IMR-90 (cell line): ENCODE measurements at places on chromosomes 2 and 18. TPM values are rescaled to one million over a fixed set of nuclear protein-coding genes. Genes with fewer than 3 reads are reported as not detected.

Gene HIBCH
- total RNA-seq: 8.8 and 15.6 TPM in 2 replicates

Gene UPP2
- total RNA-seq: not detected in 2 replicates

Gene MYOM1
- under 0.01 TPM in 2 replicates for total RNA-seq

Gene NT5DC4
- not detected in 2 replicates for total RNA-seq

Gene STARD6
- 0.28 TPM in 1 of 2 replicates, not detected in the other for total RNA-seq

Gene CD302
- 3.8 and 6.1 TPM in 2 replicates for total RNA-seq

Gene ABHD1
- total RNA-seq: not detected in 2 replicates

Gene IL1F10
- total RNA-seq: not detected in 2 replicates

Gene PLEKHM3
- 8.6 and 11.3 TPM in 2 replicates for total RNA-seq

Gene ONECUT2
- total RNA-seq: under 0.01 TPM in 2 replicates

Gene SMYD1
- not detected in 2 replicates for total RNA-seq

Gene RASGRP3
- 2.5 and 3.0 TPM in 2 replicates for total RNA-seq

Gene SPP2
- total RNA-seq: not detected in 2 replicates

Gene RESP18
- not detected in 2 replicates for total RNA-seq

Gene DSC2
- not detected in 2 replicates for total RNA-seq

Gene CNGA3
- total RNA-seq: under 0.01 TPM in 1 of 2 replicates, not detected in the other

GRCh38 chr2:199757233-199757870 lies 93.6 kb downstream of the FTCDNL1 start:
- DNase-seq: no peak

- no peak for DNase-seq
These were observed 52.3 kb upstream of the RALBP1 start for GRCh38 chr18:9422816-9423519.

DNA sequence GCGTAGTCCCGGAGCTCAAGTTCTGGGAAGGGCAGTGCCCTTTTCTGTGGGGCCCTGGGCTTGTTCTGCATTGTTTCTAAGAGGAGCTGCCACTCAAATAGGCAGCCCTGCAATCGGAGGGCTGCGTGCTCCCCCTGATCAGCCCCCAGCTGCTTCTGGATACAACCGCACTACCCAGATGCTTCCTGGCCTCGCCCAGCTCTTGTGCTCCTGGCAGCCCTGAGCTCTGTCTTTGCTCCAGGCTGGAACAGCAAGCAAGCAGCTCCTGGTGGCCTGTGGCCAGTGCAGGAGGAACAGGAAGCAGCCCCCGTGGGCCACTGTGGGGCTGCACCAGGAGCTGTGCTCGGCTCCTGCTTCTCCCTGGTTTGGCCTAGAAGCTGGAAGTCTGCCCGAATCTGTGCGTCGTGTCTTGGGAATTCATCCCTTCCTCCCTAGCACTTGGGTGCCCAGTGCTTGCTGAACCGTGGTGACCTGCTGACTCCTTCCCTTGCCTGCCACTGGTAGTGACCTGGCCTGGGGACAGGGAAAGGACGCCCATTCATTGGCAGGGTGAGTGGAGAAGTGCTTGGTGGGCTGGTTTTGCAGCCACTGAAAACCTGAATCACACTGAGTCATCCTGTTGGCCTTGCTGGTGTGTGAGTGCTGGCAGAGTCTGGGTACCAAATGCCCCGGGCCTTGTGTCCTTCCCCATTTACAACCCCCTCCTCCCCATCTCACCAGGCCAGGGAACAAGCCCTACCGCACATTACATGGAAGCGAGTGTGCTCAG lies 27.3 kb upstream of the NTSR2 start:
- peak; percentile 71 for DNase-seq

DNA sequence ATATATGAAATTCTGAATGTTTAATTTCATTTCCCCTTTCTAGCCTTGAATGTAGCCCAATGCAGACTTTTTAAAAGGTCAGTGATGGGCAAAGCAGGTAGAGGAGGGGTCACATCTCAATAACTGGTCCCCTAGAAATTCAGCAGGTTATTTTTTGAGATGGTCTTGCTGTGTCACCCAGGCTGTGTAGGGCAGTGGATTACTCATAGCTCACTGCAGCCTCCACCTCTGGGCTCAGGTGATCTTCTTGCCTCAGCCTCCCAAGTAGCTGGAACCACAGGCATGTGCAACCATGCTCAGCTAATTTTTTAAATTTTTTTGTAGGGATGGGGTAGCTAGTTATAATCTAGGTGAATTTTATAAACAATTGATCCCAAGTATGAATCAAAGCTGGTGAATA lies 8.8 kb downstream of the IAH1 start:
- no peak for DNase-seq

DNA sequence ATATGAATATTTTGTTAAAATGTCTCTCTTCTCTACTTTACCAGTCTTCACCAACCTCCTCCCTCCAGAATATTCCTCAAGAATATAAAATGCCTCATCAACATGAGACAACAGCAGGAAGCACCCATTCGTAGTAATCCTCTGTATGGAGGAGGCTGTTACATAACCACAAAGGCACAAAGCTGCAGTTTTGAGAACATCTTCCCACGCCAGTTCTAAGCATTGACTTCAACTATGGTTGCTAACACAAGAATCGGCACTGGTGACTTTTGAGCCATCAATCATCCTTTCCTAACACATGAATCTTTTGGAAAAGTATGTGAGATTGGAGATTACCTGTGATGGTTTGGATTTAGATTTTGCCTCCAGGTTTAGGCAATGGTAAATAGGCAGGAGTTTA lies 54.9 kb upstream of the CYP1B1 start:
- no peak for DNase-seq

DNA sequence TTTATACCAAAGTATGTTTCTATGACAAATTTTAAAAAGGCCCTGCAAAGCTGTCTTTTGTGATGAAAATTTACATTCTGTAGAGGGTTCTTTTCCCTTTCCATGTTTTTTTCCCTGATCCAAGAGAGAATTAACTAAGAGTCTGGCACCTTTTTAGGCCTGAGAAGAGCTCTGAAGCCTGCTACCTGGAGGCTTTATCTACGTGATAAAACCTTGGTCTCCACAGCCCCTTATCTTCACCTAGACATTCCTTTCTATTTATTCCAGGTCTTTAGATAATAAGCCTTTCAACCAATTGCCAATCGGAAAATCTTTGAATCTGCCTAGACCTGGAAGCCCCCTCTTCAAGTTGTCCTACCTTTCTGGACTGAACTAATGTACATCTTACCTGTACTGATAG lies 774.1 kb upstream of the LRRTM1 start:
- no peak for DNase-seq

DNA sequence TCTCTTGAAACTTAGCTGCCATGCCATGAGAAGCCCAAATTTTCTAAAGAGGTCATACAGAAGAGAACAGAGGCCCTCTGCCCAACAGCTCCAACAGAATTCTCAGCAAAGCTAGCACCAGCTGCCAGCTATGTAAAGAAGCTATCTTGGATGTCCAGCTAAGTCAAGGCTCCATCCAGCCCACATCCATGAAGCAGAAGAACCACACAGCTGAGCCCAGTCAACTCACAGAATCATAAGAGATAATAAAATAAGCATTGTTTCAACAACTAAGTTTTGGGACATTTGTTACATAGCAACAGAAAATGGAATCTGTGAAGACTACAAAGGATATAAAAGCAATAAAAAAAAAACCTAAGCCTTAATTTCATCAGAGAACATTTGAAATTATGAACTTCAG lies 434.3 kb downstream of the TXNL1 start:
- DNase-seq: no peak

DNA sequence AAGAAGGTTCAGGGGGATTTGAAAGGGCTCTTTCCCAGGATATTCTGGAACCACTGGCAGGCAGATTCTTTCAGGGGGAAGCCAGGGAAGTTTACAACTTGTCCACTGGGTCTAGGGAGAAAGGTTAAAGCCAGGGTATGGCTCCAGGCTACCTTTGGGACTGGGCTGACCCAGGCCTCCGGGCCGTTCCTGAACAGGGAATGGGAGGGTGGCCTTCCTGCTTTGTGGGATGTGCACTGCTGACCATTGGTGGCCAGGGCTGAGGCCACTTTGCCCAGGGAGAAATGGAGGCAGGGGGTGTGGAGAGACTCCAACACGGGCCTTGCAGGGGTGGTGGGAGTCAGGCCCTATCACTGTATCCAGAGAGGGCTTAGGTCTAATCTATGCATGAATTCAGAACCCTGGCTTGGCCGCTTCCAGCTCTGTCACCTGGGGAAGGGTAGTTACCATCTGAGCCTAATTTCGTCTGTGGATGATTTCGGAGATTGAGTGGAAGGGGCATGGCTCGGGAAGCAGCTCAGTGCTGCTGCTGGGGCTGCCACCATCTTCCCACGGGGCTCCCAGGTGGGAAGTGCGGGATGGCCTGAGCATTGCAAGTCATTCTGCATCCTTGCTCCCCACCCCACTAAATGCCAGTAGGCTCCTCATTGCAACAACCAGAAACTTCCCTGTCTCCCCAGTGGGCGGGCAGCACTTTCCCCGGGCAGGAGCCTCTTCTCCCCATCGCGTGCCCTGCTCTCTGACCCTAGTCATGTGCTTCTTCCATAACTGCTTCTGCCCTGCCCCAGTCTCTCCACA lies 57.1 kb upstream of the OTOF start:
- DNase-seq: no peak

GRCh38 chr2:181234487-181234891 lies 222.7 kb upstream of the ITGA4 start:
- DNase-seq: no peak

- no peak for DNase-seq
These were observed 31.0 kb upstream of the FMNL2 start for GRCh38 chr2:152303951-152304350.

- peak; percentile 44 for DNase-seq
These were observed 23.0 kb downstream of the ERMN start for GRCh38 chr2:157302492-157303099.

DNA sequence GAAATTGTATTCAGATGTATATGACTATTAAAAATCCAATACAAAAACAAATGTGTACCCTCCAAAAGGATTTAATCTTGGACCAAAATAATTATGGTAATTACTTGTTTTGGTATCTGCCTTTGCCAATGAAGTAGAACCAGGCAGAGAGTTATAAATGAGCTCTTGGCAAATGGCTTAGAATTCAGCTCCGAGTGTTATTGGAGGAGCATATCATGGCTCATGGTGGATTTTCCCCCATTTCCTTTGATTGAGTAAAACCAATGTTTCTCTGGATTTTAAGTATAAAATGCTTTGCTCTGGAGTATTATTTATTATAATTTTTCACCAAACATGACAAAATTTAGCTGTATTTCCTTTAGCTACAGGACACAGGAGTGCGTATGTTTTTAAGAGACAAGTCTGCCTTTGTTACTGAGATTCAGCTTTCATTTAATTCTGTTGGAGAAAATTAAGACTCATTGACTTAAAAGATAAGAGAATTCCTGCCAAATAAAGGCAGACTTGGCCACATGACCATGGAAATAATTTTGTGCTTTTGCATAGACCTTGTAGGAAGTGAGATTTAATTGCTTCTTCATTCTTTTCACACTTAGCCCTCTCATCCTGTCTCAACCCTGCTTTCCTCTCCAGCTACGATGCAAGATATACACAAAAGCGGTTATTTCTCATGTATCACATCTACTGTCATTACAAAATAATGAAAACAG lies 281.0 kb upstream of the SOX11 start:
- DNase-seq: no peak

GRCh38 chr2:1571477-1572417 lies 158.5 kb downstream of the TPO start:
- DNase-seq: no peak

- DNase-seq: no peak
These were observed 14.0 kb downstream of the DNAH7 start for GRCh38 chr2:196054631-196055030.

- no peak for DNase-seq
These were observed 687.3 kb downstream of the NRXN1 start for GRCh38 chr2:50344509-50345106.

GRCh38 chr18:79365701-79366100 lies 30.0 kb upstream of the NFATC1 start:
- DNase-seq: peak; percentile 58

GRCh38 chr2:234130777-234131181 lies 80.3 kb downstream of the SPP2 start:
- DNase-seq: no peak

DNA sequence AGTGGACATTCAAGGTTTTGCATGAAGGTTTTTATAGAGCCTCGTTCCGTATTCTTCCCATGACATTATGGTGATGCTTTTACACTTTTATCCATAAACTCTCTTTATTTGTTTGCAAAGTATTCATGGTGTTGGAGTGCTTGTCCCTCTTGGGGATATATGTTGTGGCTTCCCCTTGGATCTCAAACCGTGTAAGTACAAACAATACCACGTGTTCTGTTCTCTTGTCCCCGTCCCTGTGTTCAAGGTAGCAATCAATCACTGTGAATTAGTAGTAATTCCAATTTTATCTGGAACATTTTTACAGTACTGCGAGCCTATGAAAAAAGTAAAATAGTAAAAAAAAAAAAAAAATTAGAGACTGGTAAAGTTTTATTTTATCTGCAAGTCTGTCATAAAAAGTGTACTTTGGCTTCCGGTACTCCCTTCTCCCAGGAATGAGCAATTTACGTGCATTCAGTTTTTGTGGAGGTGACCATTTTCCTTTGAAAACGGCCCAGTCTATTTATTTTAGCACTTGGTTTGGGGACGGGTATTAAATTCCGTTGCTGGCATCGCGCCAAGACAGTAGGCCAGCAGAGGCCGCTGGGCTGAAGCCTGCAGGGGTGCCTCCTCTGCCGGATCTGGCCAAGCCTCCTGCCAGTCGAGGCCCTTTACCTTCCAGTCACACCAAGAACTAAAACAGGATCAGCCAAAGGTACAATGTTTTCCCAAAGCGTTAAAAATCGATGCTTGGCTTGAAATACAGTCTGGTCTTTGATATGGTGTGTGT lies 175.7 kb downstream of the SOCS6 start:
- DNase-seq: peak; percentile 55

- no peak for DNase-seq
These were observed 1323.9 kb upstream of the DDX18 start for GRCh38 chr2:116490511-116491145.

GRCh38 chr2:17580319-17580715 lies 39.8 kb downstream of the VSNL1 start:
- no peak for DNase-seq

- peak; percentile 57 for DNase-seq
These were observed 38.9 kb downstream of the KLF7 start for GRCh38 chr2:207126724-207127308.

- peak; percentile 66 for DNase-seq
These were observed 14.6 kb downstream of the CLASP1 start for GRCh38 chr2:121634354-121635307.

DNA sequence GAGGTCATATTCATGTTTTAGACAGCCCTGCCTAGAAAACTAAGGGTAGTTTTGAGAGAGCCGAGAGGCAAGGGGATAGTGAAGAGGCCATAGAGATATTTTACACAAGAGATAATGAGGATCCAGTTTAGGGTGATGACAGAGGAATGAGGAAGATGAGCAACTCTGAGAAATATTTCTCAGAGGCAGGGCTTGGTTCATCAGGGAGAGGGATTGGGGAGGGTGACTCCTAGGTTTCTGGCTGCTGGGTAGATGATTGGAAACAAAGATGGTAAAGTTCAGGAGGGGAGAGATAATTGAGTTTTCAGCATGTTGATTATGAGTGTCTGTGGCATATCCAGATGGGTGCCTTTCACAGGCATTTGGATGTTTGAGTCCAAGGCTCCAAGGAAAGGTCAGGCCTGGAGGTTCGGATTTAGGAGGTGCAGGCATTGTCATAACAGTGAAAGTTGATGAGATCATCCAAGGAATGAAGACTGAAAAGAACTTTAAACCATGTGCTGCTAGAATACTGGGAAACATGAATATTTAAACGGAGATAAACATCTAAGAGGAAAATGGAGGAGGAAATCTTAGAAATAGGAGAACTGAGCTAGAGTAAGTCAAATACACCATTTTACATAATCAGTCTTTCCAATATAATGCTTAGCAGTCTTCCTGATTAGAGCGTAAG lies 7.4 kb downstream of the MYL12B start:
- no peak for DNase-seq
